ENCODE measurements at places on chromosomes 7 and 10. TPM values are rescaled to one million over a fixed set of nuclear protein-coding genes. Genes with fewer than 3 reads are reported as not detected.

The AZGP1 gene
- total RNA-seq, result not detected

The MACC1 gene
- total RNA-seq, result not detected

The PDIA4 gene
- 129 TPM for total RNA-seq

GRCh38 chr7:22357311-22358175 is 589 bp upstream of the RAPGEF5 start:
- DNase-seq, result no peak

GRCh38 chr10:77016855-77017254 is 620.8 kb downstream of the KCNMA1 start:
- DNase-seq, result no peak

DNA sequence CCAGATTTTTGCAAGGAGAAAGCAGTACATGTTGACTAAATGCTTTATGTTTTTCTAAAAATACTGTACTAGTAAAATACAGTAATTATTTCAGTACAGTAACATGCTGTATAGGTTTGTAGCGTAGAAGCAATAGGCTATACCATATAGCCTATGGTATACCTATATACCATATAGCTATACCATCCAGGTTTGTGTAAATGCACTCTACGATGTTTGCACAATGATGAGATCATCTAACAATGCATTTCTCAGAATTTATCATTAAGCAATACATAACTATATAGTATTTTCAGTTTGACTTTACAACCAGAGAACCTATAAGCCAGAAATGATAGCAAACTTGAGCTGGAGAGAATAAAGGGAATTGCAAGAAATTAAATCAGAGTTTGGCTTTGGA is 109.7 kb upstream of the DNAJB12 start:
- no peak for DNase-seq

DNA sequence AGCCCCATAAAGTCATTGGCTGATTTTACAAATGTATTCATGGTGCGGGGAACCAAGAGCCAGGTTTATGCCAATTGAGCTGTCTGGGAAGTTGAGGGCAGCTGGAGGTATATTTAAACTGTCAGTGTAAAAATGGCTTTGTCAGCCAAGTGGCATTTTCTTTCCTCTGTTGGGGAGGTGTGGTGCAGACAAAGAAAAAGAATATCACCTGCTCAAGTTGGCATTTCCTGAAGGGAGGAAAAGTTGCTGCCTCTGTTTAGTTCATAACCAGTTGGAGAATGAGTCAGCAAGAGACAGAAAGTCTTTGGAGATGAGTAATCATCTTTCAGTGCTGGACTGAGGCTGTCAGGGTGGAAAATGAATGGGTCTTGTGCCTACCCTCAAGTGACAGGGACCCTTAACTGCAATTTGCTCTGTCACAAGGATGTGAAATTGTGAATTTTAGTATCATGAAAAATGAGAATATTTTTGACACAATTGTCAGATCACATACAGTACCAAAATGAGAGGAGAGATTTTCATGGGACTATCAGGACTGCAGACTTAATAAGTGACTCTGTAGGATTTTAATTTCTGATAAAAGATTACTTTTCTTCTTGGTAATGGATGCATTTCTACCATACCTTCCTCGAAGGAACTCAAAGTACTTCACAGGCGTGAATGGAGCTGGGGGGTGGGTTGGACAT is 137.3 kb downstream of the ANLN start:
- DNase-seq, result no peak

- DNase-seq, result no peak
These were observed 551 bp downstream of the IFIT1 start for GRCh38 chr10:89392974-89393373.

- DNase-seq, result peak; percentile 79
These were observed 67.5 kb downstream of the PWWP2B start for GRCh38 chr10:132464256-132465192.

GRCh38 chr7:89849052-89849451 is 305.2 kb upstream of the STEAP1 start:
- no peak for DNase-seq

DNA sequence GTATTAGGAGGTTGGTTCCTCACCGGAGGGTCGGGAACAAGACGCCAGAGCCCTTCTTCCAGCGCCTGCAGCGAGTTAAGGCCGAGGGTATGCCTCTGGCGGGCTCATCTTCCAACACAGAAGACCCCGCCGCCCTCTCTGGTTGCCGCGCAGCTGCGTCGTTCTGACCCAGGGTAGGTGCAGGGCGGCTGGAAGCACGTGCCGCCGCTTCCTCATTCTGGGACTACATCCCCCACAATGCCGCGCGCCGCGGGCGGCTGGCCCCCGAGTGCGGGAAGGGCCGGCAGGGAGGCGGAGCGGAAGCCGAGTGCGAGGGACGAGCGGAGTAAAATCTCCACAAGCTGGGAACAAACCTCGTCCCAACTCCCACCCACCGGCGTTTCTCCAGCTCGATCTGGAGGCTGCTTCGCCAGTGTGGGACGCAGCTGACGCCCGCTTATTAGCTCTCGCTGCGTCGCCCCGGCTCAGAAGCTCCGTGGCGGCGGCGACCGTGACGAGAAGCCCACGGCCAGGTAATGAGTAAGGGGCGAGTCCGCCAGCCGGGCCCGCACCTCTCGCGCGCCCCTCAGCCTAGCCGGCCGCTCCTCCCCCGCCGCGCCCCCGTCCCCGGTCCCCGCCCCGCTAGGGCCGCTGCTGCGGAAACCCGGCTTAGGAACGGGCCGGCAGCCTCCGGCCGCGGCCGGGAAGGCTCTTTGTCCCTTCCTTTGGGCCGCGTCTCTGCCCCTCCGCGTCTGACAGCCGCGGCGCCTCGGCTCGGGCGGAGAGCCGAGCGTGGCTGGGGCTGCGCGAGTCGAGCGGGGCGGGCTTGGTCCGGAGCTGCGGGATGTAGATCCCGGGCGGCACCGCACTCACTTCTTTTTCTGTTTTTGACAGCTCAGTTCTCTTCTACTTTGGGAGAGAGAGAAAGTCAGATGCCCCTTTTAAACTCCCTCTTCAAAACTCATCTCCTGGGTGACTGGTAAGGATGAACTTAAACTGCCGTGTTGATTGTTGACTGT is at the start of gene CCDC126:
TSS of gene CCDC126 (plus strand) at position 289 of the 998 bp plus-strand sequence. CDS start 13,934 bp downstream, outside the sequence.
- peak; percentile 96 for DNase-seq

DNA sequence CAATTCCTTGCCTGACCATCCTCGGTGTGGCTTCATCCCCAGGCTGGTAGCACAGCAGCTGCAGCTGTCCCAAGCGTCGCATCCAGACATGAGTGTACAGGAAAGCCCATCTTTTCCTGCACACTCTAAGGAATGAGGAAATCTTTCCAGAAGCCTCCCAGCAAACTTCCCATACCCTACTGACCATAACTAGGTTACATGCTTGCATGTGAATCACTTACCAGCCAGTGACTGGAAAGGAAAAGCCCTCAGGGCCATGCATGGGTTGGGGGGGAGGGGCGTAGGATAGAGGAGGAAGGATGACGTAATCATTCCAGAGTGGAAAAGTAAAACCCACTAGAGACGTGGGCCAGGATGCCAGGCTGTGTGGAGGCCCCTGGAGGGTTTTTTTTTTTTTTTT is 18.9 kb upstream of the ZNF212 start:
- DNase-seq, result no peak

- no peak for DNase-seq
These were observed 24.4 kb downstream of the C10orf90 start for GRCh38 chr10:126646110-126646509.

DNA sequence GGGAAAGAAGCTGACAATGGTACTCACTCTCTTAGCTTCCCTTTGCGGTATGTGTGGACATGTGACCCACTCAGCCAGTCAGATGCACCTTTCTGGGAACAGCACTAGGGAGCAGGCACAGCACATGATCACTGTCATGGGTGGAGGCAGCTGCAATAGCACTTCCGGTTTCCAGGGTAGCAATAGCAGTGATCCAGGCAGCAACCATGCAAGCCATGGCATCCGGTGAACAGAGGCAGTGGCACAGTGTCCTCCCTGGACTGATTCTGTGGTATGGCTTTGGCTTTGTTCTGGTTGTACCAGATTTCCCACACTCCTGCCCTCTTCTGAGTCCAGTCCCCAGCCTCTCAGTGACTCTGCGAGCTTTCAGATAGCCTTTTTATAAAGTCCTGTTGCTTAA is 86.8 kb upstream of the NAMPT start:
- no peak for DNase-seq

GRCh38 chr10:1551636-1552338 is 185.5 kb downstream of the ADARB2 start:
- DNase-seq, result no peak

- no peak for DNase-seq
These were observed 154.4 kb upstream of the AKR1E2 start for GRCh38 chr10:4671451-4672145.

- DNase-seq, result no peak
These were observed 206.9 kb downstream of the PTEN start for GRCh38 chr10:88070080-88070880.

DNA sequence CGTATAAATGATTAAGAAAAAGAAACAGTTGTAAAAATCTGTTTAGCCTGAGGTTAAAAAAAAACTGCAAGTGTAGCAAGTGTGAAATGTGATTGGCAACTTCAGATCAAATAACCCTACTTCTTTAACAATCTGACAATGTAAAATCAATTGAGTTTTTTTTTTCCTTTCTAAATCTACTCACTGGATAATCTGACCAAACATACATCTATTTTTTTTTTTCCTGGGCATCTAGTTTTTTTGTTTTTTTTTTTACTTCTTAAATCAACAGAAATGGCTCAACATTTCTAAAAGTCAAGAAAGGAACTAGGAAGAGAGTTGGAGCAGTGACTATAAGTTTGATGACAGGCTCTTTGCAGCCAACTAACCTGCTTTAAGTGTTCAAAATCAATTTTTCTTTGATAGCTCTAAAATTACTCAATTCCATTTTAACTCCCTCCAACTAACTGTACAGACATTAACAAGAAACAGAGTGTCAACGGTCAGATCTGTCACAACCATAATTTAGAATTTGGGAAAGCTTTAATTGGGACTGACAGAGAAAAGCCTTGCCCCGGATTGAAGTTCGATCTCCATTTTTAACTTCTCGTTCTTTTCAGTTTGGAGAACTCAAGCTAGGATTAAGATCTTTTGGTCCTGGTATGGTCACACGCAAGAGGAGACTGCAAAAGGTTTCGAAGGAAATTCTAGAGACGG is 1.2 kb downstream of the ARL3 start:
- no peak for DNase-seq

DNA sequence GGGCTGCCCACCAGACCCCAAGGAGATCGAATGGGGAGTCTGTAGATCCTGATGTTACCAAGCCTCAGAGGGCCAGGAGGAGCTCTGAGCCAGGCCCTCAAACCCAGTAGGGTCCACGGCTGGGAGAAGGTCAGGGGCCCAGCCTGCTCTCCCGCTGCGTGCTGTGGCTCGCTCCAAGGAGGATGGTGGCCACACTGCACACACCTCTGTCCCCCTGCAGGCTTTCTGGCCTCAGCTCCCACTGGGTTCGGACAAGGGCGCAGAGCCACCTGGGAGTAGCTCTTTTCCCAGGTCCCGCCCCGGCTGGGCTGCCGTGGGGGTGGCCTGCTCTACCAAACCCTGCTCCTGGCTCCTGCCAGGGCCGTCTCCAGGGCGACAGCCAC is 175.8 kb downstream of the ZNF248 start:
- no peak for DNase-seq

DNA sequence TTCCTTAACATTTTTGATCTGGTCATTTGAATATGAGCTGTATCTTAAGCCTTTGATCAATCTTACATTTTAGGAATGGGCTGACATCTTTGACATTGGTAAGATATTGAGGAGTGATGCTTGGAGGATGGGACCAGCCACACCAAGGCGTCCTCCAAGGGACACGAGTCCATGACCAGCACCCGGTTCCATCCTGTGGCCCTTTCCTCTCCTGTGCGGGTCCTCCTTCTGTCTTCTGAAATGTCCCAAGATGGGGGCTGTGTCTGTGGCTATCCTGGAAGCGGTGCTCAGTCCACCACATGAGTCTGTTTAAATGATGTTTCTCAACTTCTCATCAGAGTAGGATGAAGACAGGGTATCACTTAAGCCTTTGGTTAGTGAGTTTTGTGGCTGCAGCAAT is 67.3 kb upstream of the SHH start:
- DNase-seq, result no peak
